Naive B cell (primary cell): ENCODE measurements at places on chromosomes 12 and 14. TPM values are rescaled to one million over a fixed set of nuclear protein-coding genes. Genes with fewer than 3 reads are reported as not detected.

DNA sequence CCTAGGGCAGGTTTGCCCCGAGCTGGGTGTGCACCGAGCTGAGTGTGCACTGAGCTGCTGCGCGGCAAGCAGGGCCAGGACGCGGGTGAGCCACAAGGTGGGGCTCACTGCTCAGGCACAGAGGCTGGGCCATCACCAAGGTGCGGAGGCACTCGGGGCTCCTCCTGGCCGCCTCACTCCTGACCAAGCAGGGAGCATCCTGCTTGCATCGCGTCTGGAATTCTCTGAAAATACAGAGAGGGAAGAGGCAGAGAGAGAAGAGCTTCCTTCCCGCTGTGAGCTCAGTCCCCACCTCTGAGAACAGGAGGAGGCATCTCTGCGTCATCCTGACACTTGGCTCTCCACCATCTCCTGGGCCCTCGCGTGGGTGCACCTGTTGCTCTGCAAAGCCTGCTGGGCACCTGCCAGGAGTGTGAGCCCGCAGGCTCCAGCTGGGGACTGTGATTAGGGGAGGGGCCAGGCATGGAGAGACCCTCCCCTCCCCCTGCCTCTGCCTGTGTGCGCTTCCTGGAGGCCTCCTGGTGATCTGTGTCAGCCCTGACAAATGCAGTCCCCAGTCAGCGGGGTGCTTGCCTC, 116.3 kb downstream of the GLT1D1 start:
- no peak for DNase-seq

GRCh38 chr12:119157978-119158377, 20.8 kb upstream of the HSPB8 start:
- no peak for DNase-seq

PRB2 gene
- not detected for polyA plus RNA-seq

IL26 gene
- polyA plus RNA-seq = not detected
